ENCODE measurements at places on chromosomes 3 and 15. TPM values are rescaled to one million over a fixed set of nuclear protein-coding genes. Genes with fewer than 3 reads are reported as not detected.

GRCh38 chr15:66039117-66039871 is 170.0 kb downstream of the RAB11A start:
- no peak for DNase-seq

SGO1 gene
- 8.1 TPM for total RNA-seq

TAGLN3 gene
- total RNA-seq: 0.72 TPM

ANKUB1 gene
- total RNA-seq: not detected

- no peak for DNase-seq
Observed at GRCh38 chr3:192879346-192880031, 38.2 kb downstream of the MB21D2 start.

- DNase-seq: no peak
Observed at GRCh38 chr15:28066231-28066630, 32.9 kb downstream of the OCA2 start.

GRCh38 chr3:77530870-77531269 is 491.0 kb downstream of the ROBO2 start:
- DNase-seq: no peak

DNA sequence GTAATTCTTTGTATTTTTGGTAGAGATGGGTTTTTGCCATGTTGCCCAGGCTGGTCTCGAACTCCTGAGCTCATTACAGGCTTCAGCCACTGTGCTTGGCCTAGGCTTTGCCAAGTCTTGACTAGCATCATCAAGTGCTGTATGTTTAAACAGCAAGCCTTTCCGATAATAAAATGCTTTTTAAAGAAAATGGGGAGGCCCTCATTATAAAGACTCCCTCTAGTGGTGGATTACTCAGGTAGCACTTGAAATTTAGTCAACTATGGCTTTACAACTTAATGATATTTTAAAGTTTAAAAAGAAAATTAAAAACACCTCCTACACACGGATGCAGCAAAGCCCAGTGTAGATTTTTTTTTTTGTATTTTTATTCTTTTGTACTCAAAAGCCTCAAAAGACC is 213.6 kb downstream of the GAP43 start:
- DNase-seq: no peak

- DNase-seq: peak; percentile 61
Observed at GRCh38 chr3:51637941-51638471, 33.0 kb upstream of the TEX264 start.

DNA sequence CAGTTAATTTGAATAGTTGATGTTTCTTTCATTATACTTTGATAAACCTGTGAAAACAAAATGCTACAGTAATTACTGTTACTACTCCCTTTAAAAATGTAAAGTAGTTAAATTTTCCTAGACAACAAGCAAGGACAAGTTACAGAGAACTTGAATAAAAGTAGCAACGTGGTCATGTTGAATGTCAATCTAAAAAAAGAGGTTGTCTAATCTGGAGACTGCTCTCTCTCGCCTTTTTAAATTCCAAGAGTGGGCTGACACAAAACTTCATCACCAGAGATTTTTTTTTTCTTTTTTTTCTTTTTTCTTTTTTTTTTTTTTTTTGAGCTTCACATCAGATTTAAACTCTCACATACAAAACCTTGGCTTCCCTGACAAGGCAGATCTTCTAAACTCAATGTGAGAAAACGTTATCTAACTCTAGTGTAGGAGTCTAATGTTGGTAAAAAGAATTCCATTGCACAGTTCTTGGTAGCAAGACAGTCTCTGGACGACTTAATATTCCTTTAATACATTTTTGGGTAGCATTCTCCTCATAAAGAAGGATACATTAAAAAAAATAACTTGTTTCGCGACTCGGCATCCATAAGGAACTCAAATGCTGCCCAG is 4.1 kb downstream of the FOXP1 start:
- no peak for DNase-seq

CDHR4 gene
- total RNA-seq: 1.1 TPM

DNA sequence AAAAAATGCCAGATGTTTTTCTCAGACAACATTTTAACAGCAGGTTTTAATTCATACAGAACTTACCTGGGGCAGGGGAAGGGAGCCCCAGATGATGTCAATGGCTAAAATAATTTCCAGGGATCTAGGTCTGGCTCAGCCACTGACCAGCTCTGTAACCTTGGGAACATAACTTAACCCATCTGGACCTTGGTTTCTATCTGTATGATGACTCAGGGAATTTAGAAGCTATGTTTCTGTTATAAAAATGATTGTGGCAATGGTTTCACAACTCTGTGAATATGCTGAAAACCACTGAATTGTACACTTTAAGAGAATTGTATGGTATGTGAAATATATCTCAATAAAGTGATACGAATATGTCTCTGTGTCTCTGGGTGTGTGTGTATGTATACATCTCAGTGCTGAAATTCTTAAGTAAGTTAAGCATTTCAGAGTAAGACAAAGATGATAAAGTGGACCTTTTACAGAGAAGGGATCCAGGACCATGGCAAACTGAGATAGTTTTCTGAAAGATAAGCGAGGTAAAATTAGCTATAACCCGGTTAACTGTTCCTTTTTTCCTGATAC is 2.9 kb downstream of the SH3GL3 start:
- DNase-seq: no peak

- DNase-seq: no peak
Observed at GRCh38 chr3:24985668-24986067, 442.4 kb upstream of the RARB start.

GRCh38 chr3:143594206-143594605 is 254.1 kb downstream of the SLC9A9 start:
- DNase-seq: no peak

GRCh38 chr15:35834216-35834830 is 288.4 kb upstream of the DPH6 start:
- no peak for DNase-seq

DNA sequence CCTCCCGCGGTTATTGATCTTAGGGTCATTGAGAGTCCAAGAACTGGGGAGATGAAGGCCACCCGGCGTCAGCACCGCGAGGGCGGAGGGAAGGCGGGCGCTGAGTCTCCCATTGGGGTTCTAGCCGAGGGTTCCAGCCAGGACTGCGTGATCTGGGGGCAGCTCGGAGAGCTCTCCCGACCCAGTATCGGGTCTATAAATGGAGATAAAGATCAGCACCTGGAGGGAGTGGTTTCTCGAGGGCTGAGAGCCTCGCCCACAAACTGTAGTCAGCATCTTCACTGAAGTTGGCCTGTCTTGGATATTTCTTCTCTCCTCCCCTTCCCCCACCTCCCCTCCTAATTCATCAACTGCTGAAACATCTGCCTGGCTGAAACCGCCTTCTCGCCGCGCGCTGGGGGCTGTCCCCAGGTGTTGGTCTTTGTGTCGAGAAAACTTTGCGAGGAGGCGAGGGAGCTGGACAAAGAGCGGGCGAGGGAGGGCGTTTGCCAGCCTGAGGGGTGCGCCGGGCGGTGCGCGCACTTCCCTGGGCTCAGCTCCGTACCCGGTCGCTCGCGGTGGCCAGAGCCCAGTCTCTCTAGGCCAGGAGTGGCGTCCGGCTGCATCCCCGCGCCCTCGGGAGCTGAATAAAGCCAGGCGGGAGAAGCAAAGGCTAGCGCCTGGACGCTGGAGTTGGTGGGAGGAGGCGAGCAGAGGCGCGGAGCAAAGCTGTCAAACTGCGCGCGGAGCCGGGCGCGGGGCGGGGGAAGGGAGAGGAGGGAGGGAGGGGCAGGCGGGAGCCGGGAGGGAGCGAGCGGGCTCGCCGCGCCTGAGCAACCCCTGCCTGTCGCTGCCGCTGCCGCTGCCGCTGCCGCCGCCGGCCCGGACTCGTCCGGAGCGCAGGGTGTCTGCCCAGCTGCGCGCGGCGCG is at the start of gene ST8SIA2:
TSS of gene ST8SIA2 (plus strand) at position 811 of the 909 bp plus-strand sequence. CDS start 184 bp downstream, outside the sequence.
- DNase-seq: peak; percentile 59

GRCh38 chr15:74631935-74632560 is 16.4 kb downstream of the CLK3 start:
- peak; percentile 80 for DNase-seq

DNA sequence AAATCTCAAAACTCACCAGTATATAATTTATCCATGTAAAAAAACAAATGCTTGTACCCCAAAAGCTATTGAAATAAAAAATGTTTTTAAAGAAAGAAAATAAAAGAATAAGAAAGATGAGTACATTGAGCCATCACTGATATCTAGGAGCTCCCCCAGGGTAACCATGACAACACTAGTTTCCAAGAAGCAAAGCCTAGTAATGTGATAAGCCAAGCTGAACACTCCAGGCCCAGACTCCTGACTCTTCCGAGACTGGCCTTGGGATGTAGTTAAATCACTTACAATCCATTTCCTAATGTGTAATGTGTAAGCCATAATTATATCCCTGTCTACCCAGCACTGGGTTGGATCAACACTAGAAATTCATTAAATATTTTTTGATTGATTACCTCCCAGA is 21.1 kb upstream of the ATP8B4 start:
- DNase-seq: no peak

DNA sequence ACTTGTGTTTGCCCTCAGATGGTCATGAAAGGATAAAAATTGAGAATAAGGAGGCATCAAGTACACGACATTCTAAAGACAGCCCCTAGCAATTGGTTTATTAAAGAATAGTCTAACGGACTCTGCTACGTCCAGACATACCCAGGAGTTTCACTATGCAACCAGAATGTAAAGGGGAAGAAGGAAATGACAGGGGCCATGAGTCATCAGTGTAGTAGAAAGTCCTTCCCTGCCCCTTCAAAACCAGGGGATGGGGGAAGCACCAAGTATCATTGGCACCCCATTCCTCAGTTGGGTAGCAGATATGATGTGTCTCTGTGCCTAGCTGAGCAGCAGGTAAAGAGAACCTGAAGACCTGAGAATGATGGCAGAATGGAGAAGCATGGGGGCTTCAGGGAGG is 367.4 kb downstream of the IL20RB start:
- DNase-seq: no peak

DNA sequence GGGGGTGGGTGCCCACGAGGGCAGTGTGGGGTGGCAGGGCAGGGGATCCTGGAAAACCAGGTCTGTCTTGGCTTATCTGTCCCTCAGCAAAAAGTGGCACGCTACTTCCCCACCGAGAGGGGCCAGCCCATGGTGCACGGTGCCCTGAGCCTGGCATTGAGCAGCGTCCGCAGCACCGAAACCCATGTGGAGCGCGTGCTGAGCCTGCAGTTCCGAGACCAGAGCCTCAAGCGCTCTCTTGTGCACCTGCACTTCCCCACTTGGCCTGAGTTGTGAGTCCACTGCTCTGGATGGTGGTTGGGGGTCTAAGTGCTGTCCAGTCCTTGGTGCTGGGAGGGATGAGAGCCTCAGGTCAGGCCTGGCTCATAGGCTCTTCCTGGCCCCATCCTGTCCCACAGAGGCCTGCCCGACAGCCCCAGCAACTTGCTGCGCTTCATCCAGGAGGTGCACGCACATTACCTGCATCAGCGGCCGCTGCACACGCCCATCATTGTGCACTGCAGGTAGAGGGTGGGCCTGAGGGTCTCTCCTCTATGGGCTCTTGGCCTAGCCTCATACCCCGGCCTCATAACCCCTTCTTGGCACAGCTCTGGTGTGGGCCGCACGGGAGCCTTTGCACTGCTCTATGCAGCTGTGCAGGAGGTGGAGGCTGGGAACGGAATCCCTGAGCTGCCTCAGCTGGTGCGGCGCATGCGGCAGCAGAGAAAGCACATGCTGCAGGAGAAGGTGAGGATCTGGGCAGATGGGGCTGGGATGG is 31.1 kb downstream of the PTPN23 start:
- DNase-seq: no peak

GRCh38 chr3:37707428-37708372 is 154.0 kb upstream of the CTDSPL start:
- no peak for DNase-seq

DNA sequence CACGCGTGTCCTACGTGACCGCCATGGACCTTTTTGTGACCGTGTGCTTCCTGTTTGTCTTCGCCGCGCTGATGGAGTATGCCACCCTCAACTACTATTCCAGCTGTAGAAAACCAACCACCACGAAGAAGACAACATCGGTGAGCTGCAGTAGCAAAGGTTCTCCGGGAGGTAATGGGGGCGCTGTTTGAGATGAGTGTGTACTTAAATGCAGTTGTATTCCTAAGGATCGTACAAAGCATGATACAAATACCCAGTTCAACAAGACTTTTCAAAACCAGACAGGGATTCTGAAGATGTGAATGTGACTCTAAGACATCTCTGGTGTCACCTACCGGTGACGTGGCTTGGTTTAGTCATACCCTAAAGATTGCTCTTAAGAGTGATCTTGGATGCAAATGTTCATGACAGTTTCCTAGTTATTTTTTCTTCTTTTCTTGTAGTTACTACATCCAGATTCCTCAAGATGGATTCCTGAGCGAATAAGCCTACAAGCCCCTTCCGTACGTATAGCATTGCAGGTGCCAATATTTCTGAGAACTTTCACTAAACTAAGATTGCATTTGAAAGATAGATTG is 556.6 kb downstream of the GABRG3 start:
- no peak for DNase-seq

SENP7 gene
- 36.6 TPM for total RNA-seq

DNA sequence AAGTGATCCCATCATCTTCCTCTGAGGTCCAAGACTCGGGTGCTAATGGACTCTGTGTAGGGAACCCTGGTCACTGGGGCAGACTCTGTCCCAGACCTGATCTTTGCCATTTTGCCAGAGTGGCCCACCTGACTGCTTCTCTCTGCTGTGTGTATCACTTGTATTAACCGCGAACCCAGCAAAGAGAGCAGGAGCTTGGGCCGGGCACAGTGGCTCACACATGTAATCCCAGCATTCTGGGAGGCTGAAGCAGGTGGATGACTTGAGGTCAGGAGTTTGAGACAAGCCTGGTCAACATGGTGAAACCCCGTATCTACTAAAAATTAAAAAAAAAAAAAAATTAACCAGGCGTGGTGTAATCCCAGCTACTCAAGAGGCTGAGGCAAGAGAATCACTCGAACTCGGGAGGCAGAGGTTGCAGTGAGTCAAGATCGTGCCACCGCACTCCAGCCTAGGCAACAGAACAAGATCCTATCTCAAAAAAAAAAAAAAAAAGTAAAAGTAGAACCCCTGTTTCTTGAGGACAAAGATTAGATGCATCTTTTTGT is 32.9 kb upstream of the CYP11A1 start:
- DNase-seq: no peak

DNA sequence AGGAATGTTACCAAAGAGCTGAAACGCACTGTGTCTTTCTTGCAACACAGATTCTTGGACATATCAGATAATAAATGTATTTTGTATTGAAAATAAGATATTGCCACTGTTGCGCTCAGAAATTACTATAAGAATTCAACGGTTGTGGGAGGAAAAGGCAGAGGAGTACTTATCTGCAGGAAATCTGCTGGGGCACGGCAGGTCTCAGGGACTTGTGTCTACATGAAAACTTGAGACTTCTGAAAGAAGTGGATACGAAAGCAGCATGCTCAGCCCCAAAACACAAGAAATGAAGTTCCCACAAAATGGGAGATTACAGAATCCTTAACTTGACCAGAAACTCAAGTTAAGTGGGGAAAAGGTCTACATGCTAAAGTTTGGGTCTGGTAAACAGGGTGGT is 86.5 kb downstream of the IGSF11 start:
- DNase-seq: no peak

IGDCC3 gene
- total RNA-seq: 538 TPM

DNA sequence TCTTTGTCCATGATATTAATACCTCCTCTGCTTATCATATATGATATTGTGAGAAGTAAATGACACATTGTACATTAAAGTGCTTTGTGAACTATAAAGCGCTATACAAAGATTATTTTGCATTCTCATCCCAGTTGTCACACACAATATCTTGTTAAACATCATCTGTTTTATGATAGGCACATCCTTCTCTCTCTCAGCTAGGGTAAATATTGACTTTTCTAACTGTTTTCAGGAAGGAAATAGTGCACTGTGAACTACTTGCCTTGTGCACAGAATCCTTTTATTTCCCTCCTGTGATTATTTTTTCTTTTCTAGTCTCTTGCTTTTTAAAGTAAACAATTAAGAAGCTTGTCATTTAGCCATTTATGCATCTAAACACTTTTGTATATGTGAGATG is 388.2 kb downstream of the LPP start:
- no peak for DNase-seq

GRCh38 chr3:99789011-99789721 is 28.5 kb upstream of the CMSS1 start:
- peak; percentile 28 for DNase-seq

Data from endothelial cell (in vitro differentiated cells).